ENCODE measurements at places on chromosomes 2 and 18.
A peak's percentile ranks its signal among the peaks of the same experiment; 100 is the strongest.

DNA sequence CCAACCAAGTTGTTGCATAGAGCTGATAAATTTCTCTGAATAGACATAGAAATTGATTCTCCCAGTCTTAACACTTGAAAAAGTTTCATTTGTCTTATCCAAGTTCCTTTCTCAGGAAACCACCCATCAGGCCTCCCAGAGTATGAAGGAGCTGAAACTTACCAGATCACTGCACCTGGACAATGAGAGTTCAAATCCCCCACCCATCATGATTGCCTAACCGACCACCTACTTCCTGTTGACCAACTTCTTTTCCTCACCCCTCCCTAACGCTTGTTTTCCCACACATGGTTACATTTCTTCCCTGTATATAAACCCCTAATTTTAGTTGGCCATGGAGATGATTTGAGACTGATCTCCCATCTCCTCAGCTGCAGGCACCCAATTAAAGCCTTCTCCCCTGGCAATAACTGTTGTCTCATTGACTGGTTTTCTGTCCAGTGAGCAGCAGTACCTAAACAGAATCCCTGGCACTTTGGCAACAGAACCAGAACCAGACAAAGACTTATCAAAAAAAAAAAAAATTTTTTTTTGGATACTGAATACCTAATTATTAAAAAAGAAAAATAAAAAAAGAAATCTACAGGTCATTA lies 103.0 kb downstream of the SPIRE1 start:
- DNase-seq = no peak

GRCh38 chr18:24197412-24197811 lies 58.5 kb downstream of the CABYR start:
- DNase-seq = no peak

GRCh38 chr2:1746174-1747064 lies 2.1 kb upstream of the PXDN start:
- no peak for DNase-seq

- DNase-seq = no peak
Observed at GRCh38 chr18:59593291-59593717, 103.9 kb downstream of the CCBE1 start.

- DNase-seq = peak; percentile 56
Observed at GRCh38 chr2:105809097-105809473, 64.4 kb downstream of the NCK2 start.

DNA sequence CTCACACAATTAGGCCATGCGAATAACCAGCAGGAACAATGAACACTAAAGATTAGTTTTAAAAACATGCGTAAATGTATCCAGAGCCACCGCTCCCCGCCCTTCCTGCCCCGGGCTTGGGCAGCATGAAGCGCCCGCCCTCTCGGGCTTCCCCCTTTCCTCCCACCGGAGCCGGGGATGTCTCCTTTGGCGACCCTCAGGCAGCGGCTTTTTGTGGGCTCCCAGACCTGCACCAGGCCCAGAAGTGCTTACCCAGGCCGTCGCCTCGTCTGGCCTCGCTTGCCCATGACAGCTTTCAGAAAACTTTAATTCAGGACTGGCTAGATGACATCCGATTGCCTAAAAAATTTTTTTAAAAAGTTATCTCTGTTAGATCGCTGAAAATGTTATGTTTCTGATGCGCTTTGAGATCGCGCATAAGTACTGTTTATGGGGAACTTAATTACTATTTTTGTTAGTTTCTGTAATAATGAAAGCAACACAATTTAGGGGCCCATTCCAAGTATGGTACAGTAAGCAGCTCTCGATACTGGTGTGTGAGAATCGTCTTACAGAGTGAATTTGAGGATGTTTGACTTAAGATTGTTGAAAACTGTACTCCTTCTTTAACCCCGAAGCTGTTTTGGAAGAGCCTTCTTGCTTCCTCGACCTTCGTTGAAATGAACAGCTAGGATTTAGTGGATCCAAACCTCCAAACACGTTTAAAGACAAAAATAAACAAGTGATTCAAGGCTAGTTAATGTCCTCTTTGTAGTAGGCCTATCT lies 1.1 kb downstream of the MAP3K20 start:
- DNase-seq = no peak

GRCh38 chr2:159714247-159714930 lies 2.1 kb downstream of the MARCHF7 start:
- no peak for DNase-seq

- no peak for DNase-seq
Observed at GRCh38 chr2:127054604-127054930, 52.4 kb downstream of the BIN1 start.

- peak; percentile 4 for DNase-seq
Observed at GRCh38 chr2:201070948-201071478, 458 bp downstream of the HYCC2 start.

- no peak for DNase-seq
Observed at GRCh38 chr2:121031568-121032340, 253.2 kb downstream of the TFCP2L1 start.

DNA sequence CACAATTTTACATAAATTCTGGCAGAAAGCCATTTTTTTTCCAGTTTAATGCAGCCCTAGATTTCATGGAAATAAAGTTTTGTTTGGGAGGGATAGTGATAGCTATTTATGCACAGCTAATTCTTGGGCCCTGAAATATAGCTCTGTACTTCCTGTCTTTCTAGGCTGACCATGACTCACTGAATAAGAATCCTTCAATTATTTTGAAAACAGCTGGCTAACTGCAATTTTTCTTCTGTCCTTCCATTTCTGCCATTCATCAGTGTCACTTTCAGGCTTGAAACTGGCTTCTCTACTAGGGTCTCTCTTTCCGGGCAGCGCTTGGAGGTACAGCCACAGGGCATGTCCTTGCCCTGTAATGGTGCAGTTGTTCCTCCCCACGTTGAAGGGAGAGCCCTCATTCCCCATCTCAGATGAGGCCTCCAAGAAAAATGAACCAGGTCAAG lies 97.1 kb upstream of the TMEM178A start:
- no peak for DNase-seq

- DNase-seq = no peak
Observed at GRCh38 chr2:24571828-24572442, 80.9 kb downstream of the NCOA1 start.

GRCh38 chr18:10457767-10458166 lies 3.3 kb downstream of the APCDD1 start:
- DNase-seq = no peak

GRCh38 chr2:186648130-186648529 lies 45.7 kb upstream of the FAM171B start:
- DNase-seq = no peak

- DNase-seq = no peak
Observed at GRCh38 chr18:4233468-4233867, 221.6 kb downstream of the DLGAP1 start.

DNA sequence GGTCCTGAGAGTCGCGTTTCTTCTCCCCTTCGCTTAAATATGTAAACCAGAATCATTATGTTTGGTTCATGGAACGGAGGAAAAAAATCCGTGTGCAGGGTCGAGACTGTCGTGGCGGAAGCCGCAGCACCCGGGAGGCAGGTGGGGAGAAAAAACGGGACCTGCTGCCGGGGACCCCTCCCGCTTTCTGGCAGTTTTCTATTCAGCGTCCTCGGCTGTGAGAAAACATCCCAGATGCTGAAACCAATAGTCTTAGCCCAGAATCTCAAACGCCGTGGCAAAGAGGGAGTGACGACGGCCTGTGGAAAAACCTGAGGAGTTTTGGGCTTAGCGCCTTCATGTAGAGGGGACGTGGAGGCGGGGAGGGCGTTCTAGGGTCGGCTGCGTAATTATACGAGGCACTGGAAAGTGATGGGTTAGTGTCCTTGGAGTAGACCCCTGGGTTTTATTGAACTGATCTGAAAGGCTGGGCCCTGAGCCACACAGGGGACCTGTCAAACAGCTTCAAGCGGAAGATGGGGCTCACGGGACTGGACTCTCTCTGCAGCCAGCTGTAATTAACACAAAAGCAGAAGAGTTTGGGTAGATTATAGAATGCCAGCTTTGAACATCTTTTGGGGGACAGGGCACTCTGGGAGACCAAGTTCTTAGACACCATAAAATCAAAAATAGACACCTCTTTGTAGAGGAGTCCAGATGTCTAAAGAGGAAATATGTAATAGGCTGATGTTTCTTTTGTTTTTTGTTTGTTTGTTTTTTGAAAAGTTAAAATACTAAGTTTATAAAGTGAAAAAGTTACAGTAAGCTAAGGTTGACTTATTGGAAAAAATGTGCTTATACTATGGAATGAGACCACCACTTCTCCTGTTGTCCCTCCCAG lies 834 bp upstream of the BUB1 start:
- peak; percentile 2 for DNase-seq

DNA sequence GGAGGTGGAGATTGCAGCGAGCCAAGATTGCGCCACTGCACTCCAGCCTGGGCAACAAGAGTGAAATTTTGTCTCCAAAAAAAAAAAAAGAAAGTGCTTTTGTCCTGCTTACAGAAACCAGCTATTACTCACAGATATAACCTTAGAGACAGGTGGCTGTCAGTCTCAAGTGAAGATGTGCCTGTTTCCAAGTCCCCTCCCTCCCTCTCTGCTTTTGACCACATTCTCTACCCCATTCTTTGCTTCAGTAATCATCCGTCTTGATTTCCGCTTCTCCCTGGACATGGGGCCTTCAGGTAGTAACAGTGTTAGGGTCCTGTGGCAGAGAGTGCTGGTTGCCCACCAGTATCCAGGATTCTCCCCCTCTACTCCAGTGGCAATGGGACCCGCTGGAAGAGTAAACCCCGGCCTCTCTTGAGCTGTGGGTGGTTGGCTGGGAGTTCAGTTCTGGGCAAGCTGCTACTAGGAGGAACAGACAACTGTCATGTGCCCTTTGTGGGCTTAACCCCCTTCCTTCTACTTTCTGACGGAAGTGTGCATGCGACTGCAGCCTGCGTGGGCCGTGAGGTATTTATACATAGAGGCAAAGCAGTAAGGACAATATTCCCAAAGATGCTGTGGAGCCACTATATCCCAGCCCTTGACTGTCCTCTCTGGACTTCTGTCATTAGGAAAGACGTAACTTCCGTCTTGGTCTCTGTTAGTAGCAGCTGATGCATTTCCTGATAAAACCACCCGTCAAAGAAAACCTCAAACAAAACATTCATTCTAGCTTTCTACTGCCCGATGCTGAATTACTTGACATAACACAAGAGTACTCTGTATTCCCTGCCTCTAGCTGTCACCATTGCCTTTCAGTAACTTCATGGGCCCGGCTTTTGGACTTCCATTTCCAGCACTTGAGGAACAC lies 17.8 kb downstream of the PDCL3 start:
- DNase-seq = peak; percentile 52

- DNase-seq = no peak
Observed at GRCh38 chr18:34957864-34958259, 83.4 kb upstream of the MAPRE2 start.

GRCh38 chr2:217075268-217076057 lies 215.6 kb upstream of the TNP1 start:
- DNase-seq = no peak

DNA sequence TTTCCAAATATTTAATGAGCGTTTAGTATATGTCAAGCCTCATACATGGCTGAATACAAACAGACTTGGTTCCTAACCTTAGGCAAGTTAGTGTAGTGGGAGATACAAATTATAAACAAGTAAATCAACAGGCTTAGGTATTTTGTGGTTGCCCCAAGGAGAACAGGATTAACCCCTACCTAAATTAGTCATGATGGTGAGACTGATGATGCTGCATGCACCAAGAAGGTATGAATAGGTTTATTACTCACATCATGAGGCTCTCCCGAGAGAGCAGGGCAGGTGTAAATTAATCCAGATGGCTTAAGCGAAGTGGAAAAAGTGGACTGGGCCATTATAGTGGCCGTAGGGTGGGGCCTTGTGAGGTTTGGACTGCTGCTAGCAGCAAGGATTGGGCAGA lies 118.1 kb upstream of the GCFC2 start:
- DNase-seq = no peak

- no peak for DNase-seq
Observed at GRCh38 chr2:10865841-10866240, 45.9 kb upstream of the KCNF1 start.

GRCh38 chr2:85972355-85972754 lies 83.6 kb upstream of the ST3GAL5 start:
- DNase-seq = no peak

- no peak for DNase-seq
Observed at GRCh38 chr2:27182346-27182745, 29.5 kb upstream of the ATRAID start.

- no peak for DNase-seq
Observed at GRCh38 chr2:28768422-28768821, 16.8 kb downstream of the PPP1CB start.

DNA sequence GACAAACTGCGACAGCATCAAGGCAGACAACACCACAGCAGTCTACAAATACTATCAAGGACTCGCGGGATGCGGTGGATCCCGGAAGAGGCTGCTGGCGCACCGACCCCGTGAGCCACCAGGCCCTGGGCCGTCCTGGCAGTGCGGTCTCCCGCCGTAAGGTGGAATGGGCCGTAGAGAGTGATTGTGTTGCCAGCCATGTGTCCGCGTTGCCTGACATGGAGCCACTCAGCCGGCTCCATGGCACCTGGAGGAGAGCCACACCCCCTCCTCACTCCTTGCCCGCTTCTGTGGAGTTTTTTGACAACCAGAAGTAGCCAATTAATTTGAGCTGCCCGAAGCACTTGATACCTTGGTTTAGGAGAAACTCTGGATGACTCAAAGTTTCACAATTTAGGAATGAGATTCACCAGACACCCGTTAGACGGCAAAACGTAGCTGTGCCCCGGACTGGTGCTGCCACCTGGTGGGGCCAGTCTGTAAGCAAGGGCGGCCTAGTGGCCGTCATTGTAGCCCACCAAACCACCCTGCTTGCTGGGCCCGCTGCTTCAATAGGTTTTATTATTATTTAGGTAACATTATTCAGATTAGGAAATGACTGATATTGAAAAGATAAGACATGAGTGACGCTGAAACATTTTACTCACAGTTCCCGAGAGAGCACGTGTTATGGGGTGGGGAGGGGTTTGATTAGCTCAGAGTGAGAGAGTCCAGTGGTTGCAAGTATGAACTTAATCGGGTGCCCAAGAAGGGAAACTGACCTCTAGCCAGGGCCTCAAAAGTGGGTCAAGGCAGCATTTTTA lies 10.2 kb upstream of the IMP4 start:
- DNase-seq = peak; percentile 72

GRCh38 chr18:55258088-55258487 lies 298.8 kb upstream of the CCDC68 start:
- DNase-seq = no peak

DNA sequence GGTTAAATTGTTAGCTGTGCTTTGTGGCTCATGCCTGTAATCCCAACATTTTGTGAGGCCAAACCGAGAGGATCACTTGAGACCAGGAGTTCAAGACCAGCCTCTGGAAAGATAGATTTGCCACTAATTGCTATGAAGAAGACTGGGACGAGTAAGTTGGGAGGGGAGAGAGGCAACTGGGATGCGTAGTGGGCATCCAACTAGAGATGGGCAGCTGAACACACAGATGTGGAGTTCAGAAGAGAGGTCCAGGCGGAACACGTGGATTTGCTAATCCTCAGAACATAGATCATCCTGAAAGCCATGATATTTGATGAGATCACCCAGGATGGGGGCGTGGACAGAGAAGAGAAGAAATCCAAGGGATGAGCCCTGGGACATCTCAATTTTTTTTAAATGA lies 48.7 kb downstream of the CYP26B1 start:
- no peak for DNase-seq

- DNase-seq = no peak
Observed at GRCh38 chr2:185947722-185948121, 209.1 kb downstream of the FSIP2 start.

GRCh38 chr18:2135309-2135708 lies 436.0 kb downstream of the METTL4 start:
- DNase-seq = no peak

Data from activated CD4-positive, alpha-beta T cell treated with anti-CD3 and anti-CD28 coated beads, Interleukin-2, Interleukin-4, amounts not matched to agents 100 ng/mL and 50 ng/mL, durations not matched to agents 16 hours and 8 hours (primary cell).